ENCODE measurements at places on chromosomes 4 and X.

- DNase-seq: no peak
Measured at GRCh38 chr4:7325541-7325940, 109.2 kb downstream of the PSAPL1 start.

DNA sequence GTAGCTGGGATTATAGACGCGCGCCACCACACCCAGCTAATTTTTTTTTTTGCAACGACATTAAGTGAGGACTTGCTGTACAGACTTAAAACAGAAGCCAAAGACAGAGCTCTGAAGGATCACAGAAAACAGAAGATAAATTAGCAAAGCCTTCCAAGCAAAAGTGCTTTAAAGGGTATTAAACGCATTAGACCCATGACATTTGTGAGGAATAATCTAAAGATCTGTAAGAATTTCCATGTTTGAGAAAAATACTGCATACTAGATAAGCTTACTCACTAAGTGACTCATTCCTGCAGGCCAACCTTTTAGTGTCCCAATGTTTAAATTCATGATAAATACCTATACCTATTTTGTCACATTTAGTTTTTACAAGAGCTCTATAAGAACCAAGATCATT lies 27.4 kb downstream of the SMARCA1 start:
- no peak for DNase-seq

- no peak for DNase-seq
Measured at GRCh38 chr4:150212927-150213326, 134.7 kb downstream of the DCLK2 start.

DNA sequence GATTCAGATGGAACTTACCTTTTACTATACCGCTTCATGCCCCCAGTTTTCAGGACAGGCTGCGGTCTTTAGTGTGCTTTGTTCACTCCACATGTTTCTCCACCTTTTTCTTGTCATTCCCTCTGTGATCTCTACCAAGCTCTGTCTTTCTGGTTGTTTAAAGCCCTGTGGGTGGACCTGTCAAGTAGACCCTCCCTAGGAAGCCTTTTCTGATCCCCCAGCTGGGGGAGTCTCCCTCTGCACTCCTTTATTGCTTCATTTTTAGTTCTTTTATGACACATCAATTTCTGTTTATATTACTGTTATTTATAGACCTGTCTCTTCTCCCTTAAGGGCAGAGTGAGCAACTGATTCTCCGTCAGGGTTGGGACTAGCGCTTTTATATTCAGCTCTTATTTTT lies 150.2 kb downstream of the C4orf33 start:
- no peak for DNase-seq

DNA sequence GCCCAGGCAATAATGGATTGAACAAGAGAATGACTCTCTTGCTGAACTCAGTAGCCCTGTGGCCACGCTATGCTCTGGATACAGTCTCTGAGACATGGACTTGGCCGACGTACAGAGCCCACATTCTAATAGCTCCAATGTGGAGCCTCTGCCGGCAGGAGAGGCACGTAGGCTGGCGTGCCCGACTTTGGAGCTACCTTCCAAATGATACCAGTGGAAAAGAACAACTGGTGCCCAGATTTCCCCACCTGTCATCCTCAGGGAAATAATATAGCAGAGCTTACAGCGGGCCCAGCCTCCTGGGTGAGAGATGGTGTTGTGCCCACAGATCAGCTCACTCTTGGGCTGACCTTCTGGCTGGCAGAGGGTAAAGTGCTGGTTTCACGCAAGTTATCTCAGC lies 10.6 kb downstream of the NDP start:
- no peak for DNase-seq

GRCh38 chr4:156547439-156547838 lies 424.2 kb downstream of the PDGFC start:
- DNase-seq: peak; percentile 80

DNA sequence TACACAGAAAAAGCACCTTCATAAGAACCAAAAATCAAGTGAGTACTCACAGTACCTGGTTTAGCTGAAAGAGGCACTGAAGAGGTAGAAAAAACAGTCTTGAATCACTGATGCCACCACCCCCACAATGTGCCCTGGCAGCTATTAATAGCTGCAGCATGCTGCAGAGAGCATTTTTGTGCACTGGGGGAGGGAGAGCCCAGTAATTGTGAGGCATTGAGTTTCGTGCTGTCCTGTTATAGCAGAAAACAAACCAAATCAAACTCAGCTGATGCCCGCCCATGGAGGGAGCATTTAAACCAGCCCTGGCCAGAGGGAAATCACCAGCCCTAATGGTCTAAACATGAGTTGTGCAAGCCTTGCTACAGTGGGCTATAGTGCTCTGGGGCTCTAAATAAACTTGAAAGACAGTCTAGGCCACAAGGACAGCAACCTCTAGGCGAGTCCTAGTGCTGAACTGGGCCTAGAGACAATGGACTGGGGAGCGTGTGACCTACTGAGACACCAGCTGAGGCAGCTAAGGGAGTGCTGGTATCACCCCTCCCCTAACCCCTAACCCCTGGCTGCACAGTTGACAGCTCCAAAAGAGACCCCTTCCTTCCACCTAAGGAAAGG lies 106.3 kb upstream of the TMLHE start:
- no peak for DNase-seq

DNA sequence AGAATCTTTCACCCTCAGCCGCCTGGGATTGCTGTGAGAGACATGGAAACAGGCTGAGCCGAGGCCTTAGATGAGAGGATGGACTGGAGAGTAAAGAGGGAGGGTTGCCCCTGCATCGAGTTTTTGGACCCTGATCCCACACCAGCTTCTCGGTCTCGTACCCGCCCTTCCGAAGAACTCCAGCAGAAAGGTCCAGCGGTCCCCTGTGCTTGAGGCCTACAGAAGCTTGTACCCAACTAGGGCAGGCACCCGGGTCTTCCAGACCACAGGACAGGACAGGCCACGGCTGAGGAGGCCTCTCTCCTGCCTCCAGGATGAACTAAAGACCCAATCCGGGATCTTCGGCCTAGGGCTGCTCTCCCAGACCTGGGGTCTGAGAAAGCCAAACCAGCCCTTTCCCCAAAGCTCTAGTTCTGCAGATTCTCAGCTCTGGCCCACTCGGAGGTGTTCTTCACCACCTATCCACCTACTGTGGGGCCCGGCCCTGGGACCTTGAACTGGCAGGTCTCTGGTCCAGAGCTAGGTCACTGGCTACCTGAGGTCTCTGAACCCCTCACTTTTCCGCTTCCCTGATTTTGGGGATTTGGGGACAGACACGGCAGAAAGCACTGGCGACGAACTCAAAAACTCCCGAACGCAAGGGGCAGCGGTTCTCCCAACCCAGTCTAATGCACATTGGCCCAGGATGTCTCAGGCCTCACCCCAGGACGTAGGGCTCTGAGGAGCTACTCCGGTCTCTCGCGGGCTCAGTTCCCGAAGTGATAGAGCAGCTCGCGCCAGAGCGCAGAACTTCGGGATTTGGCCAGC lies 1.1 kb downstream of the NKX3-2 start:
- no peak for DNase-seq

DNA sequence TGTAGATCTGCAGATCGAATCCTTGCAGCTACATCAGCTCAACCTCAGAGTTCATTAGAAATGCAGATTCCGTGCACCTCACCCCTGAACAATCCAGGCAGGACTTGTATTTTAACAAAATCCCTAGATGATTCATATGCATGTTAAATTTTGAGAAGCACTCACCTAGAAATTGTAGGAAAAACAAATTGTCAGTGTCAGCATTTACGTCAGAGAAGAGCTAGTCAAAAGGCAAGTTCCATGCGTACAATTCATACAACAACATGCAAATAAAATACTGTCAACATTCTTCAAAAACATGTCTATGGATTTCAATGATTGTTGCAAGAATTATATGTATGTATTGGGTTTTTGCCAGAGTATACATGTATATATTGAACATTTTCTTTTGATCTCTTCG lies 504.5 kb downstream of the NLGN4X start:
- DNase-seq: no peak

DNA sequence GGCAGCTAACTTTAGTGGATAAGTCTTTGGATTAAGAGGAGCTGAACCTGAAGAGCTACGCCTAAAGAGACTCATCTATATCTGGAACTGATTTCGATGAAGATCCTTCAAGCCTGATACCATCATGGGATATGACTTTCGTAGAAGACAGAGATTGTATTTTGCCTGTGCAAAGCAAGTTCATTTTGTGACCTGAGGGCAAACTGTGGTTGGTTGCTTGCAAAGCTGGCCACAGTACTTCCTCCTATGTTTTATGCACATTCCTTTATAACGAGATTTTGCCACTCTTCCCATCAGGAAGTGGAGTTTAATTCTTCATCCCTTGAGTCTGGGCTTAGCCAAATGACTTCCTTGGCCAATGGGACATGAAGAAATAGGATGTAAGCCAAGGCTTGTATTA lies 519.3 kb upstream of the NR3C2 start:
- DNase-seq: no peak

- DNase-seq: no peak
Measured at GRCh38 chr4:6806924-6807626, 24.5 kb downstream of the KIAA0232 start.

DNA sequence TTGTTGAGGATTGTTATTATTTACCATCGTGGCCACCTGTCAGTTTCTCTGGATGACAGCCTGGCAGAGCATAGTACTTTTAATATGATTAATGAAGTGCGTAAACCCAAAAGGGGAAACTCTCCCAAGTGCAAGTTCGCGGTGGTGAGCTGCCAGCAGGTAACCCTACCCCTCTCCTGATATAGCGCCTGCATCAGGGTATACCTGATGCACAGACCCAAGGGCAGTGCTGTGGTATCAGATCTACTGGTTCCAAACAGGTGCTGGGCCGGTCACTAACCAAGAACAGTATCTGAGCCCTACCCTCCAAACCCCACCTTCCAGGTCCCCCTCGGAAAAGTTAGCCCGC lies 1.6 kb downstream of the RNF150 start:
- no peak for DNase-seq

DNA sequence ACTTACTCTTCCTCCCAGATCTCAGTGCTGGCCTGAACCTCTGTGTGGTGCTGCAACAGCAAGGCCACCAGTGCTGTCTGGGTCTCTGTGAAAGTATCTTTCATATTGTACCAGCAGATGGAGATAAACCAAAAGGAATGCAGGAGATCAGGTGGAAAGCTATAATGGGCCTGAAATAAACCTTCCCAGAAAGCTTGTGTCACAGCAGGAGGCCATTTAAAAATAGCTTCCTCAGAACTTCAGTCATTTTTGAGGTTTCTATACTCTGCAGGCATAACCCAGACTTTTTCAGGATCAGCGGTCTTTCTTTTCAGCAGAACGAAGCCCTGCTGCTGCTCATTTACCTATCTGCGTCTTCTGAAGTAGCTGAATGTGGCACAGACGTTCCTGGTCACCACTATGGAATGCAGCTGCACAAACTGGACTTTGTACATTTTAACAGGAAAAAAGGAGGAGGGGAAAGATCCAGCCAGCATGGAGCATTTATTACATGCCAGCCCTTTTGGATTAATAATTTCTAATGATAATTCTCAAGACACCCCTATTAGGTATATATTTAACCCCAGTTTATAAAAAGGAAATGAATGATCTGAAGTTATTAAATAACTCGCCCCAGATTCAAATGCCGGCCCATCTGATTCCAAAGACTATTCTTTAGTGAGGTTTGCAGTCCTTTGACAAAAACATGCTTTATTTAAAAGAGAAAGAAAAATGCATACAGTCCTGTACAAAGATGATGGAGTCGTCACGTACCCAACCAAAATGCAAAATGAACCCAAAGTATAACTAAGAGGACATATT lies 119.7 kb downstream of the NFKB1 start:
- peak; percentile 76 for DNase-seq

DNA sequence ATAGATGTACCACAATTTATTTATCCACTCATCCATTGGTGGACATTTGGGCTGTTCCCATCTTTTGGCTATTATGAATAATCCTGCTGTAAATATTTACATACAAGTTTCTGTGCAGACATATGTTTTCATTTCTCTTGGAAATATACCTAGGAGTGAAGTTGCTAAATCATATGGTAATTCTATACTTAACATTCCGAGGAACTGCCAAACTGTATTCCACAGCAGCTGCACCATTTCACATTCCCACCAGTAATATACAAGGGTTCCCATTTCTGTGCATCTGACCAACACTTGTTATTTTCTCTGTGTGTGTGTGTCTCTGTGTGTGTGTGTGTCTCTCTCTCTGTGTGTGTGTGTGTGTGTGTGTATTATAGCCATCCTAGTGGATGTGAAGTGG lies 15.4 kb upstream of the DOCK11 start:
- peak; percentile 64 for DNase-seq

GRCh38 chr4:164945146-164945545 lies 32.3 kb downstream of the TRIM61 start:
- DNase-seq: no peak

- no peak for DNase-seq
Measured at GRCh38 chr4:11423465-11423864, 5.2 kb downstream of the HS3ST1 start.

DNA sequence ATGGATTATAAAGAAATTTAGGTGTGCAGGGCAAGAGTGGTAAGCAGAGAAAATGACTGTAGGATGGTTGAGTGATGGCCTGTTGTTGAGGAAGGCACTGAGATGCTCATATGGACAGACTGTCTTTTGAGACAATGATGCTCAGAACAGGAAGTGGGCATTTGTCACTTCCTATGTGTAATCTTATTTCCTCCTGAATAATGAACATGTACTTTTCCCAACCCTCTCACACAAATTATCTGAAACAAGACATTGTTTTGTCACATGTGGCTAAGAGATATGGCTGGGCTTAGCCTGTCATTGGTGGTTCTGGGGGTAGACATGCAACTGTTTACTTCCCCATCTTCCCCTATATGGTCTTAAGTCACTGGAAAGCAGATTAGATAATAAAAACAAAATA lies 240.5 kb downstream of the CFAP47 start:
- DNase-seq: no peak

GRCh38 chr4:150368667-150369066 lies 213.3 kb upstream of the MAB21L2 start:
- DNase-seq: peak; percentile 10

GRCh38 chrX:69565247-69565815 lies 50.6 kb upstream of the EDA start:
- no peak for DNase-seq

DNA sequence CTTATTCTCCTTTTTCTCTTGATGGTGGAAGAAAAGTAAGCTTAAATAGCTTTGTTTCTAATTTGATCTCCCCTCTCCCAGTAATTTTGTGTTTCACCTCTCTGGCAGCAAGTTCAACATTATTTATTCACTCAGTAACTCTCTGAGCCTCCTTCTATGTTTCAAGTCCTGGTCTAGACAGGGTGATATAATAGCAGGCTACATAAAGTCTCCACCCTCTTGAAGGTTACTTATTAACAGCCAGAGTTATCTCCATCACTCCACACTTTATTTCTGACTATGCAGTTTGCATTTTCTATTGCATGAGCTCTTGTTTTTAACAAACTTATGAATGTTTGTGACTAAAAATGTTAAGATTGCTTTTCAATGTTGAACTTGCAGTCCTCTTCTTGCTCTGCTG lies 17.8 kb upstream of the ANOS1 start:
- no peak for DNase-seq

Data from fibroblast of gingiva (primary cell).